ENCODE measurements at places on chromosomes 5 and 9.

- no peak for DNase-seq
Observed at GRCh38 chr5:111432883-111433536, 79.3 kb downstream of the STARD4 start.

GRCh38 chr9:37859043-37859442 is 44.9 kb downstream of the SLC25A51 start:
- DNase-seq = no peak

GRCh38 chr5:73213566-73213998 is 40.6 kb downstream of the TMEM174 start:
- DNase-seq = no peak

GRCh38 chr9:15743512-15743911 is 190.7 kb downstream of the CCDC171 start:
- DNase-seq = no peak

Data from T-helper 2 cell treated with Interferon-gamma antibody and Interleukin-4, amounts not matched to agents 5 μg/mL and 100 μg/mL, for 36 hours (primary cell).